Ascending aorta (tissue), 2 donors: ENCODE measurements at places on chromosomes 6 and 20.

DNA sequence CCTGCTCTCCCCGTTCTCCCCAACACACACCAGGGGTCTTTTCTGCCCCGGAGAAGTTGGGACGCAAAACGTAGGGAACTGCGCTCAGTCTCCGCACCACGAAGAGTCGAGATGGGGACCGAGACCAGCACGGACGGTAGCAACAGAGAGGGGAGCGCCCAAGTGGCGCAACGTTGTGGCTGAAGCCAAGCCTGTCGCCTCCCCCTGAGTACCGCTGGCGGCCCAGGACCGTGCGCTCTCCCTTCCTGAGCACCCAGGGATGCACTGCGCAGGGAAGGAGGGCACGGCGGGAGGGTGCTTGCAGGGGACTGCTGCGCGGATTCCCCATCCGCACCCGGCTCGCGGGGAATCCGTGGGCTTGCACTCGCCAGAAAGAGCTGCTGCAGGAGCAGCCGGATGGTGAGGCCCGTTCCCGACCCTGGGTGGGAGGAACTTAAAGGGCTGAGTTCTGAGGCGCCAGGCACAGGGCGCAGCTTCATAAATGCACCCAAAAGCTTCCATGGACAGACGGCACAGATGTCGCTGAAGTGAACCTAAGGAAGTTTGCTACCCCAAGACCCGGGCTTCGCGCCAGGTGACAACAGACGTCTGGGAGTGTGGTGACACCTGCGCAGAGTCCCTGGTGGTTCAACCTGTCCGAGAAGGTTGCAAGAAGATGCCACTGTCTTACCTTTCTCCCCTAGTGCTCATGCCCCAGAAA lies 178.7 kb downstream of the TBXT start:
- H3K27me3 ChIP-seq: no peaks in the 10 kb centered on the region
- no peaks in the 10 kb centered on the region for H3K36me3 ChIP-seq
- DNase-seq: no peak
- no peaks in the 10 kb centered on the region for H3K4me1 ChIP-seq
- peak overlapping the region; percentile 49 for H3K4me3 ChIP-seq

DNA sequence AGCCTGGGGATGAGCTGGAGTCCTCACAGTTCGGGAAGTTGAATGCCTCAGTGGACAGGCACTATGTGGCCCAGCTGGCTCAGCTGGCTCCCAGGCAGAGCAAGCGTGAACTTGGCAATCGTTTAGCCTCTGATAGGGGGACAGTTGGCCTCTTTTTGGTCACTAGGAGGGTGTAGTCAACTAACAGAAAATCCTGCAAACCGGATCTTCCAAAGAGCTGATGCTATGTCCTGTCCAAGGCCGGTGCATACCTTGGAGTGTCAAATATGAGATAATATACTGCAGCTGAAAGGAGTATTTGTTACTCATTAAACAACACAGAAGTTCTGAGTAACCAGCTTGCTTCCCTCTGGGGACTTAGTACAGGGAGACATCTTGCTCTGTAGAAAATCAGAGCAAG lies 126.2 kb upstream of the EXOC2 start:
- H3K27me3 ChIP-seq: no peaks in the 10 kb centered on the region
- no peak overlapping the region for H3K27ac ChIP-seq
- no peak overlapping the region for H3K4me3 ChIP-seq
- H3K36me3 ChIP-seq: no peaks in the 10 kb centered on the region
- no peak for DNase-seq

- no peak for DNase-seq
- no peaks in the 10 kb centered on the region for H3K4me1 ChIP-seq
- H3K27ac ChIP-seq: no peak overlapping the region
- H3K27me3 ChIP-seq: no peaks in the 10 kb centered on the region
Measured at GRCh38 chr6:38166411-38167240, 347.1 kb downstream of the ZFAND3 start.

- no peaks in the 10 kb centered on the region for H3K27me3 ChIP-seq
- H3K4me3 ChIP-seq: no peak overlapping the region
- H3K36me3 ChIP-seq: no peaks in the 10 kb centered on the region
- DNase-seq: no peak
- no peaks in the 10 kb centered on the region for H3K4me1 ChIP-seq
Measured at GRCh38 chr6:138824482-138825144, 28.7 kb downstream of the ECT2L start.

DNA sequence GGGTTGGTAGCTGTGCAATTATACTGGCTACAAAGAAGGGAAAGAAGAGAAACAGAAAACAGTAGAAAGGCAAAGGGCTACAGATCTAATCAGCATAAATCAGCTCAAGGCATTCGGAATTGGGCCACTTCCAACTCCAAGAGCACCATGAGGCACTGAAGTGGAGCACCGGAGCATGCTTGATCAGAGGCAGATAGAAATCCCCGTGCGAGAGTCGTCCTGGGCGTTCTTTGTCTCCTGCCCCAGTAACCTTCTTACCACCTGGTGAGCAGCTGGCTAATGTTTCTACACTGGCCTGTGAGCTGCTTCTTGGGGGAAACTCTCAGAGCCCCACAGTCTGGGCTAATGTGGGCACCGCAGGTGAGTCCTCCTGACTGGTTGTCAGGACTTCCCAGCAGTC lies 16.7 kb downstream of the NEDD9 start:
- peaks cover 23% of the 10 kb centered on the region for H3K36me3 ChIP-seq
- peak overlapping the region; percentile 94 for H3K27ac ChIP-seq
- H3K27me3 ChIP-seq: no peaks in the 10 kb centered on the region
- peak overlapping the region; percentile 29 for H3K4me3 ChIP-seq

DNA sequence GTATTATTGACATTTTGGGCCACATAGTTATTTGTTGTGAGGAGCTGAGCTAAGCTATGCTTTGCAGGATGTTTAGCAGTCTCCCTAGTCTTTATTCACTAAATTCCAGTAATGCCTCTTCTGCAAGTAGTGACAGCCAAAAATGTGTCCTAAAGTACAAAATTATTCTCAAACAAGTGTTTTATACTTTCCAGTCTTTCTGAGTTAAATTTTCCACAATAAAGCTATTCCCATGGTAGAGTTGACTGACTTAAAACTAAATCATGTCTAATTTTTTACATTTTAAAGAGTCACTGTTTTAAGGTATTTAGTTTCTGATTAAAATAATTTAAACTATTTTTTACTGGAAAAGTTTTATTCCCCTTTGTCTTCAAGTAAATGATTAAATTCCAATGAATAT lies 717.8 kb upstream of the HS3ST5 start:
- no peaks in the 10 kb centered on the region for H3K27me3 ChIP-seq
- no peaks in the 10 kb centered on the region for H3K36me3 ChIP-seq
- H3K4me1 ChIP-seq: no peaks in the 10 kb centered on the region
- no peak overlapping the region for H3K4me3 ChIP-seq
- no peak for DNase-seq

DNA sequence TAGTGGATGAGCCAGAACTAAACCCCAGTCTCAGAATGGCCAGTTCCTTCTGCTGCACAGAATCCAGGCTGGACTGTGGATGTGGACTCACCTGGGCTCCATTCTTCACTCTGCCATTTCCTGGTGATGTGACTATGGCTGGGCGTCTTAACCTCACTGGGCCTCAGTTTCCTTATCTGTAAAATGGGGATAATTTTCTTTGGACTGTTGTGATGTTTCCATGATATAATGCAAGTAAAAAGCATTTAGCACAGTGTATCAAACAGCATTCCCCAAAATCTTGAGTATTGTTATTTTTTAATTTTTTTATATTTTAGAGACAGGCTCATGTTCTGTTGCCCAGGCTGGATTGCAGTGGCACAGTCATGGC lies 5.9 kb upstream of the IP6K3 start:
- H3K27me3 ChIP-seq: no peaks in the 10 kb centered on the region
- no peak for DNase-seq
- no peaks in the 10 kb centered on the region for H3K4me1 ChIP-seq
- H3K36me3 ChIP-seq: no peaks in the 10 kb centered on the region
- H3K27ac ChIP-seq: no peak overlapping the region

- peaks cover 13% of the 10 kb centered on the region for H3K4me1 ChIP-seq
- H3K4me3 ChIP-seq: no peak overlapping the region
- no peak overlapping the region for H3K27ac ChIP-seq
Measured at GRCh38 chr20:38275815-38276550, 15.4 kb upstream of the KIAA1755 start.

- H3K36me3 ChIP-seq: peaks cover 15% of the 10 kb centered on the region
- peak overlapping the region; percentile 68 for H3K27ac ChIP-seq
- peaks cover 63% of the 10 kb centered on the region for H3K4me1 ChIP-seq
Measured at GRCh38 chr20:3932277-3932676, 43.1 kb downstream of the PANK2 start.

- no peak overlapping the region for H3K27ac ChIP-seq
- no peak for DNase-seq
- peaks cover 4% of the 10 kb centered on the region for H3K4me1 ChIP-seq
- peaks cover 8% of the 10 kb centered on the region for H3K27me3 ChIP-seq
- no peaks in the 10 kb centered on the region for H3K36me3 ChIP-seq
- H3K4me3 ChIP-seq: no peak overlapping the region
Measured at GRCh38 chr20:37915800-37916570, 13.1 kb downstream of the VSTM2L start.

GRCh38 chr6:40444312-40444711 lies 142.9 kb downstream of the LRFN2 start:
- H3K27ac ChIP-seq: no peak overlapping the region
- H3K36me3 ChIP-seq: no peaks in the 10 kb centered on the region
- no peak overlapping the region for H3K4me3 ChIP-seq
- H3K4me1 ChIP-seq: no peaks in the 10 kb centered on the region
- DNase-seq: no peak

GRCh38 chr6:137927777-137928218 lies 60.7 kb downstream of the TNFAIP3 start:
- H3K36me3 ChIP-seq: no peaks in the 10 kb centered on the region
- no peaks in the 10 kb centered on the region for H3K4me1 ChIP-seq
- no peak for DNase-seq
- no peaks in the 10 kb centered on the region for H3K27me3 ChIP-seq

DNA sequence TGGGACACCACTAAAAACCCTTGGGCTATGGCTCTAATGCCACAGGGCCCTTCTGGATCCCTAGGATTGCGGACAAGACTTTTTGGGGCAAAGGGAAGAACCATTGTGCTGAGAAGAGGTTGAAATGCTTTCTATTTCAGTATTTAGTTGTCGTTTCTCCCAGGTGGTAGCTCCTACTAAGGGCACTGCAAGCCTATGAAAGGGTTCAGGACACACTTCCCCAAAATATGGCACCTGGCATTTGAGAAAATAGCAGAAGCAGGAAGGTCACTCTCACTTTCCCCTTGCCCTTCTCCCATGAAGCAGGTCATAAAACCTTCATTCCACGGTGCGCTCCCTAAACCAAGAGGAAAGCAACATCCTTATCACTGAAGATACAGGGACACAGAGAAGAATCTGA lies 125.4 kb upstream of the GPR6 start:
- no peaks in the 10 kb centered on the region for H3K27me3 ChIP-seq
- H3K4me1 ChIP-seq: no peaks in the 10 kb centered on the region
- no peak overlapping the region for H3K27ac ChIP-seq
- no peak for DNase-seq
- no peaks in the 10 kb centered on the region for H3K36me3 ChIP-seq

GRCh38 chr6:11418290-11418905 lies 119.2 kb upstream of the TMEM170B start:
- DNase-seq: no peak
- no peaks in the 10 kb centered on the region for H3K27me3 ChIP-seq
- no peak overlapping the region for H3K27ac ChIP-seq
- H3K36me3 ChIP-seq: no peaks in the 10 kb centered on the region

- no peak overlapping the region for H3K4me3 ChIP-seq
- H3K27ac ChIP-seq: no peak overlapping the region
- H3K27me3 ChIP-seq: peaks cover 7% of the 10 kb centered on the region
- DNase-seq: no peak
Measured at GRCh38 chr6:3235486-3235885, 8.0 kb upstream of the TUBB2B start.

DNA sequence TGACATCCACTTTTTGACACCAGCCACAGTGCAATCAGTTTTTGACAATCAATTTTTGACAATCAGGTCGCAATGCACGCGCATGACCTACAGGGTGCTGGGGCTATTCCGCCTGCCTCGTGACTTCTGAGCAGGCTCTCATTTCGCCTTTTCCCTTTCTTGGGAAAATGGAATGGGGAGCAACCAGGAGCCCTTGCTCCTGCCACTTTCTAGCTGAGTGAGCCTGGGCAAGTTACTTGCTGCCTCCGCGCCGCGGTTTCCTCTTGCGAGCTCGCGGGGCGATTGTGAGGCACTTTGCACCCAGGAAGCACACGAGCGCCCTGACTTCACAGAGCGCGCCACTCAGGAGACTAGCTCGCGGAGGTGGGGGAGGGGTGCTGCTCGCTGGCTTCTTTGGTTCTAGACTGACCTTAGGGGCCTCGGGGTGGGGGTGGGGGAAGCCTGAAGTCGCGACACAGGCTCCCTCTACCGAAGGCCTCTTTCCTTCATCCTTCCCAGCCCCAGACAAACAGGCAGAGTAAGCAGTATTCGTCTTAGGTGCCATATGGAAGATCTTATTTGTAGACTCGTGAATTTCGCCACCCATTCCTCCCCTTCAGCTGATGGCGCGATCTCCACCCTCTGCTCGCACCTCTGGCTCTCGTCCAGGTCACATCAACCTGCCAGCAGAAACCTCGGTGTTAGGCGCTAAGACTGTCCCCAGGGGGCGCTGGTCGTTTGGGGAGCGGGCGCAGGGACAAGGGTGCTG lies 4.6 kb downstream of the TP53TG5 start:
- peak overlapping the region; percentile 92 for H3K27ac ChIP-seq
- H3K4me1 ChIP-seq: no peaks in the 10 kb centered on the region
- peaks cover 5% of the 10 kb centered on the region for H3K36me3 ChIP-seq
- H3K4me3 ChIP-seq: peak overlapping the region; percentile 60
- no peaks in the 10 kb centered on the region for H3K27me3 ChIP-seq

GRCh38 chr6:125190667-125191066 lies 37.1 kb downstream of the TPD52L1 start:
- no peaks in the 10 kb centered on the region for H3K36me3 ChIP-seq
- DNase-seq: no peak
- peaks cover 20% of the 10 kb centered on the region for H3K4me1 ChIP-seq

DNA sequence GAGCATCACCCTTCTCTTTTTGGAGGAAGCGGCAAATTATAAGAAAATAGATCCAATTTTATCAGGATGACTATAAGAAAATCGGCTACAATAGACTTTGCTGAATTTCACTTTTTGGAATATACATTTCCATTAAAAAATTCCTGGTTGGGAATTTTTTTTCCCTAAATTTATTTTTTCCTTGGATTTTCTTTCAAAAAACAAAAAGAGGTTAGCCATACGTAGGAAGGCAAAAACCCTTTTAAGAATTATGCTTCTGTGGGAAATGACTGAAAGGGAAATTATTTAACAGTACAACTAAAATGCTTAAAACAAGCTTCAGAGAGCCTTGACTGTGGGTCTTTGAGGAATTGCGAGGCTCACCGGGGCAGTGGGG lies 86.9 kb downstream of the SLC22A23 start:
- no peak overlapping the region for H3K4me3 ChIP-seq
- H3K27ac ChIP-seq: no peak overlapping the region
- no peaks in the 10 kb centered on the region for H3K36me3 ChIP-seq
- no peak for DNase-seq
